ENCODE measurements at places on chromosomes 13 and 19. TPM values are rescaled to one million over a fixed set of nuclear protein-coding genes. Genes with fewer than 3 reads are reported as not detected.

The GPX4 gene
- 626 TPM for polyA plus RNA-seq

DNA sequence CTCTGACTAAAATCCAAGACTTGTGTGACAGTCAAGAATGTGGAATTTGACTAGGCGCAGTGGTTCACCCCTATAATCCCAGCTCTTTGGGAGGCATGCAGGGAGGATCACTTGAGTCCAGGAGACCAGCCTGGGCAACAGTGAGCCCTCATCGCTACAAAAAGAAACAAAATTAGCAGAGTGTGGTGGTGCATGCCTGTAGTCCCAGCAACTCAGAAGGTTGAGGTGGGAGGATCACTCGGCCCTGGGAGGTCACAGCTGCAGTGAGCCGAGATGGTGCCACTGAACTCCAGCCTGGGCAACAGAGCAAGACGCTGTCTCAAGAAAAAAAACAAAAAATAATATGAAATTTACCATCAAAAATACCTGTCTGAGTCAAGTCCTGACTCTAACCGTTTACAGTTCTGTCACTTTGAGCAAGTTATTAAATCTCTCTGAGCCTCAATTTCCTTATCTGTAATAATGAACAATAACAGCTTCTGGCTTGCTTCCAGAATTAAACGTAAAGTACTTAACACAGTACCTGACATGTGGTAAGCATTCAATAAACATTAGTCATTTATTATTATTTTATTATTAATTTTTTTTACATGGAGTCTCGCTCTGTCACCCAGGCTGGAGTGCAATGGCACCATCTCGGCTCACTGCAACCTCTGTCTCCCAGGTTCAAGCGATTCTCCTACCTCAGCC, 204.6 kb upstream of the TSC22D1 start:
- no peak for DNase-seq

DNA sequence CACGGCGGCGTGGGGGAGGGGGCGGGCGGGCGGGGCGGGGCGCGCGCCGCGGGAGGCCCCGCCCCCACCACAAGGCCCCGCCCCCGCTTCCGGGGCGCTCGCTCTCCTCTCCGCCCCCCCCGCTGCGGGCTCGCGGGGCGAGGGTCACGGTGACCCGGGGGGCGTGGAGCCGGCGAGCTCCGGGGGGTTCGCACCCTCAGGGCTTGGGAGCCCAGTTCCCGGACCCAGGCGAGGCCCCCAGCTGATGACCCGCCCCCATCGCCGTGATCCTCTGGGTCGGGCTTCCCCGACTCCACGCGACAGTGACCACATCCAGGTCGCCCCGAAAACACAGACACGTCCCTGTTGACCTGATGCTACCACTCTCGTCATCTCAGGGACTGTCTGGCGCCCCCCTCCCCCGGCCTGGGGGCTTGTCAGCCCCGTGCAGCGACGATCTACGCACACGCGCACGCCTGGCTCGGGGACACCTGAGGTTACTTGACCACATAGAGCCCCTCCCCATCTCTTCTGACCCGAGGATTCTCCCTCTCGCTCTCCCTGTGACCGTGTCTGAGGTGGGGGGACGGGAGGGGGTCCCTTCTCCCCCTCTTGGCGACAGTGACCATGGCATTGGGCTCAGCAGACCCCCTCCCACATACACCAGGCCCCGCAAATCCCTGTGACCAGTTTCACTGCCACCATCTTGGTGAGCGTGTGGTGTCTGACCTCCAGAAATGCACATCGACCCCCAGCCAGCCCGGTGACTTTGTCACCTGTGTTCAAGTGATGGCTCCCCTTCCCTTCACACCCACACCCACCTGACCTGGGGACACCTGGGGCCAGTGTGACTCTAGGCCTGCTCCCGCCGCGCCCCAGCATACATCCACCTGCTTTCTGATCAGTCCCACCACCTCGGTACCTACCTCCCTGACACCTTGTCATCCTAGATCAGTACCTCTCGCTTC, 670 bp downstream of the MAP2K7 start:
- no peak for DNase-seq

DNA sequence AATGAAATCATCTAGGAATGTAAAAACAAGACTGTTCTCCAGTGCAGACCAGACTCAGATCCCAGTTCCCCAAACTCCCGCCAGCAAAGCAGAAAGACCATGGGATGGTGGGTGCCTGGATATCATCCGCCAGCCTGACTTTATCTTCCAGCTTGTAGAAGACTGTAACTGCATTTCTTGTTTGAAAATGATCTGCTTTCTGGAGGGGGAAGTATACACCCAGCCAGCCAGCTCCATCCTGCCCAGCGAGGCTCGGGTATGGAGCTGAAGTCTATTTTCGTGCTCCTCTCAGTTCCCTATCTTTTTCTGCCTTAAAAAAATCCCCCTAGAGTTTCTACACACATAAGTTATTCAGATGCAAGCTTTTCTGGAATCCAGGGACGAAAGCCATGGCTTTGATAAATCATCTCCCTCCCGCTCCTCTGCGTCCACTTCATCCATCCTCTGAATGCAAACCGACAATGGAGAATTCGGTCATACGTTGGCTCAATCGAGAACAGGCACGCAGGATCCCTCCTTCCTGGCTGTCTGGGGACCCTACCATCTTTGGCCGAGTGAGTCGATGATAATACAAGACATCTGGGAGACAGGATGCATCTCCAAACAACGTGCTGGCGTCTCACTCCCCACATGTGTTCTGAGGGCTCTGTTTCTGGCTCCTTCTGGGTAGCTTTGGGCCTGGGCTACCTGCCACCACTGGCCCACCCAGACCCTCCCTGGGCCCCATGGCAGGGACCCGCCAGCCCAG, 31.2 kb downstream of the CEBPG start:
- DNase-seq: no peak

The HTR2A gene
- polyA plus RNA-seq: 0.02 TPM

- DNase-seq: no peak
Observed at GRCh38 chr19:51415187-51415586, 2.3 kb downstream of the SIGLEC10 start.

GRCh38 chr13:25608181-25608580, 236.4 kb downstream of the ATP8A2 start:
- DNase-seq: no peak

- DNase-seq: no peak
Observed at GRCh38 chr19:47093841-47094240, 19.7 kb downstream of the ZC3H4 start.

DNA sequence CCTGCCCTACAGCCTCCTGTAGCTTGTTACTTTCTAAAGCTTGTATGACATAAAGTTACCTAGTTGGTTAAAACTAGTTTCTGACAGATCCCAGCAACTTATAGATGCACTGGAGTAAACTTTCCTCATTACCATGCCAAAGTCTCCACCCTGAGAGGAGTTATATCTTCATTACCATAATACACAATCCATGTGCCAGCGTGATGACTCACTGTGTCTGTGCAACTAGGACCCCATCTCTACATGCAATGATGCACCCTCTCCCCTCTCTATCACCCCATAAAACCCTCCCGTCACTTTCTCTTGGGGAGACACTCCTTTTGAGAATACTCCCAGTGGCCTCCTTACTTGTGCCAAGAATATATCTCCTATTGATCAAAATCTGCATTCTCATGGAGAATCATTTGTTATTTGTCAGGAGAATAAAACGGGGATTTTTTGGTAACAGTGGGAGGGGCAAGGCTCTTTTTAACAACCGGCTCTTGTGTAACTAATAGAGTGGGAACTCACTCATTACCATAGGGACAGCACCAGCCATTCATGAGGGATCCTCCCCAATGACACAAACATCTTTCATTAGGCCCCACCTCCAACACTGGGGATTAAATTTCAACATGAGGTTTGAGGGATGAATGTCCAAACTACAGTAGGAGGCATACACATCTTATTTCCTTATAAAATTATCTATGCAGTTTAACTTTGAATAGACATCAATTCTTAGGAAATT, 235.1 kb upstream of the ATXN8OS start:
- no peak for DNase-seq

DNA sequence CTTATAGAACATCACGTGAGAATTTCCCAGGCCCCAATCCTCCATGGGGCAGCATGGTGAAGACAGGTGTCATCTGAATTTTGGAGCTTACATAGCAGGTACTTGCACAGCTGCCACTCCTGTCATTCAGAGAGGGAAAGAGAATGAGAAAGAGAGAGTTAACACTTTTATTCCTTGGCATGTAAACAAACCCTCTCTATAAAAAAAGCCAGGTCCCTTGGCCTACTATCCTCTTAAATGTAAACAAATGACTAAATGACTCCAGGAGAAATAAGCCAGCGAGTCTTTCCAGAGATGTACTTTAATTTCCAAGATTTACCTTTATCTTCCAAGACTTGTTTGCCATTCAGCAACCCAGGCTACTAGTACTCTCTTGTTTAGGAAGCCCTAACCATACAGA, 195.3 kb upstream of the HTR2A start:
- no peak for DNase-seq

GRCh38 chr13:89900104-89900765, 1447.3 kb upstream of the MIR17HG start:
- no peak for DNase-seq

DNA sequence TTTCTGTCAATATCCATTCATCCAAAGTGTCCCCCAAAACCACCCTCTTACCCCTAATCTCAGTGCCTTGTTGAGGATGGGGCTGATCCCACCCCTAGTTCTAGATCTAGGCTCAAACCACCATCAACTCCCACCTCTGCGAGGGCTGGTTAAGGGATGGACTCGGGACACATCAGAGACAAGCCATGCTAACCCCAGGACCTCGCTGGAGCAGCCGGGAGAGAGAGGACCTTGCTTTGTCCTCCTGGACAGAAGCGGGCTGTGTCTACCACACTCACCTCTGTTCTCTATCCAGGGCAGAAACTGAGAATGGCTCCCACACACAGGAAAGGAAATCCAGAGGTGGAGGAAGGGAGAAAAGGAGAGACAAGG, 90.8 kb upstream of the UQCRFS1 start:
- no peak for DNase-seq

DNA sequence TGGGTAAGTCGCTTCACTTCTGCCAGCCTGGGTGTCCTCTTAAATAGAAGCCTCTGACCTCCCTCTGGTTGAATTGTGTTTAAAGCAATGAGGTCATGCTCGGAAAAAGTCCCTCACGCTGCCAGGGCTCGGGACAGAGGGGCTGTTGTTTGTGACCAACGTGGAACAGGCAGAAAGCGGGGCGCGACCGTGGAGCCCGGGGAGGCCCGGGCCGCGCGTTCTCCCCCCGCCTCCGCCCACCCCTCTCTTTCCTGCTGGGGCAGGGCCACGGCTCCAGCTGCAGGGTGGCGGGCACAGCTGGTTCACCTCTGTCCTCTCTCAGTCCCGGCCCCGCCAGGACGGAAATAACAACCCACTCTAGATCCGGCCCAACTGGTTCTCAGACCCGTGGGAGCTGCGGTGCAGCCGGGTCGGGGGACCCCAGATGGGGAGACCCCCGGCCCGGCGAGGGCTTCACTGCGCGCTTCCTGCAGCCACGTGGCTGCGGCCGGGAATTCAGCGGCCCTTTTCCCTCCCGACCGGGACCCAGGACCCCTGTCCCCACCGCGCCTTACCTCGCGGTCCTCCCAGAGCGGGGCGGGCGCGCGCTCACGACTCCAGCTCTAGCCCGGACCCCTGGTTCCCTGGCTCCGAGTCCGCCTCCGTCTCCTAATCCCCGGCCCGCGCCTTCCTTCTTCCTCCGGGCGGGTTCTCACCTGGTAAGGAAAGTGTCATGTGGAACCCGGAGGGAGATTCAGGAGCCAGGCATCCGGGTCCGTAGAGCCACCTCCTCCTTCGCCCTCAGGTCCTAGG, 1.9 kb downstream of the CDC42EP5 start:
- no peak for DNase-seq

DNA sequence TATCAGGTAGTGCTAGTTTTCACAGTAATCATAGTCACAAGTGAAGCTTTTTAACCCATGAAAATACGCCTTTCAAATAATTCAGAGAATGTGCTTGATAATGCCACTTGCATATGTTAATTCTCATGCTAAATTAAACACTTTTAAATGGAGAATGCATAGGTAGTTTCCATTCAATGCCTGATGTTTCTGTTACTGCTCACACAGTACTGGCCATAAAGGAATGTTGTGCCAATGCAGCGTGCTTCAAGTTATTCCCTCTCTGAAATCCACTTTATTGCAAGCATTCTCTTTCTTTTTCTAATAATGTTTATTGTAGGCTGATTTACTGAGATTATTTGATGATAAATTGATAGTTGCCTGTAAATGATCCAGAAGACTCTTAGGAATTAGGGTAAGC, 513.0 kb upstream of the KLF12 start:
- DNase-seq: no peak

GRCh38 chr19:4754248-4754647, 30.6 kb upstream of the DPP9 start:
- DNase-seq: no peak

- DNase-seq: no peak
Observed at GRCh38 chr19:23774106-23774505, 15.4 kb upstream of the ZNF681 start.

DNA sequence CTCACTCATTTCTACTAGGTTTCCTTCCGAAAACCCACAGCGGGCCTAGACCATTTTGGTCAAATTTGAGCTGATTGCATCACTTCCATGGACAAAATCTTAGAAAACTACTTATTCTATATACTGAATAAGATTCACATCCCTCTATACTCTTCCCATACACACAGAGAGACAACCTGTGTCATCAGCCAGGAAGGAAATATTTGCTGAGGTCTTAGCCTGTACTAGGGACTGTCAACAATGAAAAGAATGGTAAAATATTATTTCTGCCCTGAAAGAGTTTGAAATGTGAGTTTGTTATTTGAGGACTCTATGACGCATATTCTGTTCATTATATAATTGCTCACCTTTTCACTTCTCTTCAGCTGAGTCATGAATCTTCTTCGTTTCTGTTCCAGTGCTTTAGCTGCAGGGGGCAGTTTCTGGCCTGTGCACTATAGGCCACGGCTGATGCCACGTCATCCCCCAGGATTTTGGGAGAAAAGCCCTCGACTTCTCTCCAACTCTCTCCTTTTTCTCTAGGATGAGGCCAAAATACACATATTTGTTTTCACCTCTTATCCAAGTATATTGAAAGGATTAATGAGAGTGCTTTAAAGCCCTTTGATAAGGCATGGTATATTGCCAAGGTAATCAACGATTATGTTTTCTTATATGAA, 47.7 kb downstream of the GSX1 start:
- DNase-seq: no peak

GRCh38 chr19:14138576-14139265, 2.3 kb upstream of the ASF1B start:
- DNase-seq: no peak

GRCh38 chr19:15436012-15436825, 13.5 kb downstream of the WIZ start:
- no peak for DNase-seq

DNA sequence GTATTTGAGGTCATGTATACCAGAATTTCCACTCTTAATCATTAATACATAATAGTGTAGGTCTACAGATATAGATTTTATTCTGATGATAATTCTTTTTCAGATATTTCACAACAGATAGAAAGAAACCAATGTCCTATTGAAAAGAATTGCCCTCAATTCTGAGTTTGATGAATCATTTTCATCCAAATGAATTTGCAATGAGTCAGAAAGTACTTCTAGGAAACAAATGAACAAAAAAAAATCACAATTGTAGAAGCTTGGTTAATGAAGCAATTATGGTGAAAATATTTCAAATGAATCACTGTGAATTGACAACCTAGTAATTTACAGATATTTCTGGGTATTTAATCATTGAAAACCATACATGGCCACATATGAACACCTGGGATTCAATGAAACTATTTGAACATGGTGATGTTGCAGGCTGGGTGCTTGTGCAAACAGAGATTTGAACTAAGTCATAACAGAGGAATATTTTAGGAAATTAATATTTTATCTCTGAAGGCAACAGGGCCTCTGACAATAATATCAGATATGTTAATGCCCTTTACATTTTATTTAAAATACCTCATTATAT, 360.9 kb downstream of the SLITRK5 start:
- DNase-seq: no peak

The POLR1D gene
- polyA plus RNA-seq: 79.4 TPM
